Thoracic aorta endothelial cell (primary cell): ENCODE measurements at places on chromosomes 16 and 17. TPM values are rescaled to one million over a fixed set of nuclear protein-coding genes. Genes with fewer than 3 reads are reported as not detected.

The MVP gene
- 153 and 184 TPM in 2 replicates for total RNA-seq

The CD79B gene
- total RNA-seq = 1.3 and 1.5 TPM in 2 replicates

The CSH2 gene
- not detected in 2 replicates for total RNA-seq

The CHST6 gene
- total RNA-seq = 0.40 and 1.3 TPM in 2 replicates

The TBC1D3H gene
- total RNA-seq = not detected in 2 replicates

The GDPD3 gene
- total RNA-seq = 1.7 and 2.0 TPM in 2 replicates

The LITAFD gene
- not detected in 2 replicates for total RNA-seq

The TEX14 gene
- total RNA-seq = under 0.01 and 0.07 TPM in 2 replicates

The TMC8 gene
- 0.13 and 1.1 TPM in 2 replicates for total RNA-seq

The MT1F gene
- total RNA-seq = 0.36 and 0.53 TPM in 2 replicates

The RASD1 gene
- 8.8 and 11.8 TPM in 2 replicates for total RNA-seq

The CD300LB gene
- not detected in 2 replicates for total RNA-seq
